ENCODE measurements at places on chromosomes 2 and 18.

- DNase-seq = no peak
These were observed 73.6 kb upstream of the STK17B start for GRCh38 chr2:196244966-196245365.

DNA sequence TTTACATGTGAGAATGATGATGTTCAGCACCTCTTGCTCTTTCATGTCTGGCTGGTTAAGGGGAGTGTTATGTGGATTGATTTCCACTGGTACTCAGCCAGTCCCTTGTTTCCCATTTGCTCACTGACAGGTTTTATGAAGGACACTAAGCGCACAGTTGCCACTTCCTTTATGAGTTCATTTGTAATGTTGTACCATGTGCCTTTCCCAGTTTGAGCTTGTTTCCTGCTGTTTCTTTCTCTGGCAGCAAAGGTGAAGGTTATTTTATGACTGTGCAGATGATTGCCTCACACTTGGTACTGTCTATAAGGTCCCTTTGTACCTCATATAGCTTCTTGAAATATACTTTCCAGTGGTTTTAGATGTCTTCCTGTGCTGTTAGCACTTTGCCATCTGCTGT is 1700.5 kb upstream of the TMEFF2 start:
- no peak for DNase-seq

DNA sequence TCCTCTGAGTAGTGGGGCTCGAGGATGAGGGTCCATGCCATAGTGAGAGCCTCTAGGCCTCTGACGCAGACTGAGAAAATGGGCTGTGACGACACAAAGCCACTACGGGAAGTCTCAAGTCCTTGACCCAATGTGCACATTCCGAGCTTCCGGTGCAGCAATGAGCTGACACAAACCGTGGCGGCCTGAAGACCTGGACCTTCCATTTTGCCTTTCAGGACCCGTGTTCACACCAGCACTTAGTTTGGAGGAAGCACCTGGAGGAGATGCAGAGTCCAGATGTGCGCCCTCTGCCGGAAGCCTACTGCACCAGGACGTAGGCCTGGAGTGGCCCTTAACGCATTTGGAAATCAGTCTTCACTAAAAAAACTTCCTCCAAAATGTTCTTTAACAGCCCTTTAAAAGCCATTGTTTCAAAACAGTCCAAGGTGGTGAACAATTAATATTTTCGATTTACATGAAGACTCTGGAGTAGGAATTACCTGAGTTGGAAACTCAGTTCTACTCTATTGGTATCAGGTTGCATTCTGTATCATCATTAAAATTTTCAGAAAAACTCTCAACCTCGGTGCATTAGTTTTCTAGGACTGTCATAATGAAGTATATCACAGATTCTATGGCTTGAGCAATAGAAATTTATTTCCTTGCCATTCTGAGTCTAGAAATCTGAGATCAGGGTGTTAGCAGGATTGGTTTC is 33.9 kb downstream of the BMP10 start:
- peak; percentile 51 for DNase-seq

- DNase-seq = no peak
These were observed 28.3 kb downstream of the MAP3K2 start for GRCh38 chr2:127359520-127359919.

DNA sequence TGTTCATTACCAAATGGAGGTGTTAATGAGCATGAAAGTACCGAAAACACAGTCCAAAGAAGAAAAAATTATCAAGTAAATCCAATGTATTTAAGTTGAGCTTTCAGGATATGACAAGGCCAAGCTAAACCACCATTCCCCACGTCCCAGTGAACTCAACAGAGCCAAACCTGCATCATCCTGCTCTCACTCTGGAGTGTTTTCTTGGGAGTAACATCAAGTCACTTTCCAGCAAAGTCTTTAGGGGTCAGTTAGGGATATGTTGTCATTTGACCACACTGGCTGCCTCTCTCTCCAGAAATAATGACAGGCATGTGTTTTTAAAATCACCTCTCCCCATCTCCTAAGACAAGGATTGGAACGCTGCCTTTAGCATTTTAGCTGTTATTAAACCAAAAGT is 140.5 kb downstream of the SRBD1 start:
- peak; percentile 5 for DNase-seq

DNA sequence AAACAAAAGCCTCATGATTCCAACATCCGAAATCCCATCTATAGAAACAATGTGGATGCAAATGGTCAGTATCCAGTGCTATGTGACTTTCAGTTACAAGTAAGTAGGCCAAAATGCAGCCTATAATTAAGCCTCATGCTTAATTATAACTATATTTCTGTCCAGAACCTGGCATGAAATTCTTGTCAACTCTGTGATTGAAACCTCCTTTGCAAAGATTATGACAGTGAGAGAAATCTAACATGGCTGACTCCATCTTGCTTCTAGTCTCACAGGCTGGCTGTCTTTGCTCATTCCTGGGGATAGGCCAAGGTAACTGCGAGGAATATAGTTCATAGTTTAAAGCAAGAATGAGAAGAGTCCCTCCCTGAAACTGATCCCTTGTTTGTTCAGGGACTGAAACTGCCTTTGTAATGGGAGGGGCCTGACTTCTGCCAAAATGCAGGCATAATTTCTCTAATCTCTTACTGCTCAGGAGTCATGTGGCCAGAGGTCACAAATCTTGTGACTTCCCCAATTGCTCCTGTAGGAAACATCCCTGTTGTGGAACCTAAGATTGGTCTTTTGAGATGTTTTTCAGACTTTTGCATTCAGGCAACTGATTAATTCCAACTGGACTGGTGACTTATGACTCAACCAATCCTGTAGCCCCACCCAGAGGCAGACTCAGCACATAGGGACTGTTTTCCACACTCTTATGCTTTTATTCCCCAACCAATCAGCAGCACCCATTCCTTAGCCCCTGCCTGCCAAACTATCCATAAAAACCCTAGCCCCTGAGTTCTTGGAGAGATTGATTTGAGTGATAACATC is 84.5 kb upstream of the TLK1 start:
- no peak for DNase-seq

- no peak for DNase-seq
These were observed 257.5 kb downstream of the SETBP1 start for GRCh38 chr18:44937960-44938719.

DNA sequence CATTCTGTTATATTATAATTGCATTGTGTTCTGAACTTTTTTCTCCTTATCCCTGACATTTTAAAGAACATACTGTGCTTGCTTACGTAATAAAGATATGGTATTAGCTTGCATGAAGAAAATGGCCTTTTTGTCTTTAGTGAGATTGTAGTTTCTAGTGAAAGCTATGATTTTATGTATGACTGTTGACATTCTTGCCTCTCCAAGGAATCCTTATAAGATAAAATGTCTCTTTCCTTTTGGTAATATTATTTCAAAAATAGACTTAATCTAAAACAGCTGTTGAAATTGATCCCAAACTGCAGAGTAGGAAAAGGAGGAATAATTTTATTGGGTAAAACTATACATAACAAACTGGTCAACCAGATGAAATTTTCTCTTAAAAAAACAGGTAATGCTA is 40.8 kb upstream of the CCDC102B start:
- DNase-seq = no peak

Data from Ammon's horn (tissue), 1 donor.